ENCODE measurements at places on chromosomes 3 and 15. TPM values are rescaled to one million over a fixed set of nuclear protein-coding genes. Genes with fewer than 3 reads are reported as not detected.

DNA sequence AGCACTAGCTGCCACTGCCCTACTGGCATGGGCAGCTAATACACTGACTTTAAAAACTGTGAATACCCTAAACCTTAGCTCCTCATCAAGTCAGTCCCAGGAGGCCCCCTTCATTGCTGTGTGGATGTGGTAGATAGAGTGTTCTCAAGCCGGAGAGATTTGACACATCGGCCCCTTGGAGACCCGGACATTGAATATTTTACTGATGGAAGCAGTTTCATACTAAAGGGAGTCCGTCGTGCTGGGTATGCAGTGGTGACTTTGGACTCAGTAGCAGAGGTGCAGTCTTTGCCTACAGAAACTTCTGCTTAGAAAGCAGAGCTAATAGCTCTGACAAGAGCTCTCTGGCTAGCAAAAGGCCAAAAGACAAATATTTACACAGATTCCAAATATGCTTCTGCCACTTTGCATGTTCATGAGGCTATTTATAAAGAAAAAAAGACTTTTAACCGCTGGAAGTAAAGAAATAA lies 17.5 kb downstream of the CCR4 start:
- no peak for DNase-seq

DNA sequence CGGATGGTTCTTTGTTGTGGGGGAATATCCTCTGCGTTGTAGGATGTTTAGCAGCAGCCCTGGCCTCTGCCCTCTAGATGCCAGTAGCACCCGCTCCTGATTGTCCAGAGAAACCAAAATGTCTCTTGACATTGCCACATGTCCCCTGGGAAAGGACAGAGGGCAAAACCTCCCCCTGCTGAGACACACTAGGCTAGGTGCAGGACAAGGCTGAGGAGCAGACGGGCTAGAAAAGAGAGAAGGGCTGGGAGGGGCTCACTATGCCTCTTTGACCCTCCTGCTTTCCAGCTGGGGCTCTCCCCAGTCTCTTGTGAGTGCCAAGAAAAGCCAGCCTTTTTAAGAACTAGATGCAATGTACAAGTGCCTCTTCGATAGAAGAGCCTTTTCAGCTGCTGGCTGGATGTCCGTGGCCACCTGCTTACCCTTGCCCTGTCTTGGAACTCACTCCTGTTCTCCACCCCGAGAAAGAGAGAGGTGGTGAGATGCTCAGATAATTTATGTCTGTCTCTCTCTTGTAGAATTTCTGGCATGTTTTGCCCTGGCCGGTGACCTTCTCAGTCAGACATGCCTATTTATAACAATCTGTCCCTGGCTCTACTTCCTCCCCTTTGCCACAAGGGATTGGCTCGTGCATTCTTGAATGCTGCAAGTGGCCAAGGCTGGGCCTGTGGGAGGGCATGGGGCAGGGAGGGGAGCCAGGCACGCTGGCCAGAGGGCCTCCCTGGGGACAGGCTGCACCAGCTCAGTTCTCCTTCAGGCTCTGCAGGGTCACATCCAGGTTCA lies 142.6 kb downstream of the RPLP1 start:
- no peak for DNase-seq

DNA sequence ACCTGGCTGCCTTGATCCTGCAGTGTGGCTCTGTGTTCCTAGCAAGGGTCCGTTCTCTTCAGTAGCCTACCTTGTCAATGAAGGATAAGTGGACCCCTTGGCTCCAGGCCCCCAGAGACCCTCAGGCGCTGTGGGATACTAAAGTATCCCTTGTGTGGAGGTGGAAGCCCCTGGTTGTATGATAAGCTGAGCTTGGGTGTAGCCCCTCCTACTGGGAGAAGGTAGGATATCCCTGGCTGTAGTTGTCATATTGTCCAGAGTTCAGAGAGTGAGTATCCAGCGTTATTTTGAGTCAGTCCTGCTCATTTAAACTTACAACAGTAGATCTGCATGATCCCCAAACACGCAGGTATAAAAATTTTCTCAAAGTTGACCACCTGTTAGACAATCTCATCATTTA lies 496.8 kb downstream of the CNTN4 start:
- DNase-seq, result no peak

DNA sequence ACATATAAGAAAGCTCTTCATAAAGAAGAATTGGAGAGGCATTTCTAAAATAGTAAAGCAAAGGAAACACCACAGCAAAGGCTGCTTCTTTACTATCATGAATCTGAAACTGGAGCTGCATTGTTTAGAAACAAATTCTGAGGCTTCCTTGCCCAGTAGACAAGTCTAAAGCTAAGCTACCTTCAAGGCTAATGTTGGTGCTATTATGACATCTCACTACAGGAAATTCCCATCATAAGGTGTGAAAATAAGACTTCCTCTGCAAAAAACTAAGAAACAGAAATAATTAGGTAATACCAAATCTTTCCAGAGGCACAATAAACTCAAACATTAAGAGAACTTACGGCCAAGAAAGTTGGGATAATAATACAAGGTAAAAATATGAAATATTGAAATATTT lies 89.9 kb upstream of the P3H2 start:
- no peak for DNase-seq

DNA sequence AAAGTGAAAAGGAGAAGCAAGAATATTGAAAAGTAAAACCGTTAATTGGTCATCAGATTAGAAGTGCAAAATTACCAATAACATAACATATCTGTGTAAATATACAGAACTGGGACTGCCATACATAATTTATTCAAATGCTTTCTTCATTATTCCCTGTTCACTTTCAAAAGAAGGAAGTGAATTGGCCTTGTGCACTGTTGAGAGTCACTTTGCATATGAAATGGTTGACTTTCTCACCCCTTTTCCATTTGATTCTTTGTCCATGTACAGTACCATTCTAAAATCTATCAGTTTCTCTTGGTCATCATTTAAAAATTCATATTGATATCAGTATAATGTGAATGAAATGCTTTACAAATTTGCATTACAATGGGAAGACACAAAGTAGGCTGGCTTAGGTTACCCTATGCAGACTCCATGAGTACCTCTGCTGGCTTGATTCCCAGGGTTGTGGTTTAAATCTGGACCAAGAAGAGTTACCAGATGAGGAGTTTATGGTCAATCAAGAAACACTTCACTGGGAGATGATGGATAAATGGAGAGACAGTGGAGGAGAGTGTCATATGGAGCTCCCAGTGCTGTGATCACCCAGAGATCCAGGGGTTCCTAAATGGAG lies 210.9 kb upstream of the TOPAZ1 start:
- DNase-seq, result no peak

PRICKLE2 gene
- 0.54 TPM for polyA plus RNA-seq
